ENCODE measurements at places on chromosomes 3 and 15.

DNA sequence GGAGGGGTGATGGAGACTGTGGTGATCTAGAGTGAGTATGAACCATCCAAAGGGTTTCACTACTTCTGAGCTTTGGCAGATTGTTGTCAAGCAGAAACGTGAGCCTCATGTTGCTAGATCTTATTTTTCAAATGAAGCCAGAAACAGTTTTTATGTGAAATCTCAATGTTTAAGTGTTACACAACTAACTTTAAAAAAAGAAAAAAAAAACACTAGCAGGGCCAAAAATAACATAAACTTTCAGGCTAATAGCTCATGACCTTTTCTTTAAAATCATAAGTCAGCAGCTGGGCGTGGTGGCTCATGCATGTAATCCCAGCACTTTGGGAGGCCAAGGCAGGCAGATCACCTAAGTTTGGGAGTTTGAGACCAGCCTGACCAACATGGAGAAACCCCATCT, 2.1 kb upstream of the HTR3D start:
- no peak for DNase-seq

GRCh38 chr15:82046666-82047452, 1.0 kb upstream of the MEX3B start:
- peak; percentile 92 for DNase-seq

- peak; percentile 2 for DNase-seq
These were observed 46.8 kb downstream of the ALDH1L1 start for GRCh38 chr3:126133606-126134005.

GRCh38 chr15:39118510-39118909, 462.4 kb upstream of the THBS1 start:
- no peak for DNase-seq

GRCh38 chr15:40097968-40098476, 10.7 kb downstream of the BMF start:
- no peak for DNase-seq

- DNase-seq: no peak
These were observed 28.2 kb downstream of the GYG1 start for GRCh38 chr3:149019580-149019979.

DNA sequence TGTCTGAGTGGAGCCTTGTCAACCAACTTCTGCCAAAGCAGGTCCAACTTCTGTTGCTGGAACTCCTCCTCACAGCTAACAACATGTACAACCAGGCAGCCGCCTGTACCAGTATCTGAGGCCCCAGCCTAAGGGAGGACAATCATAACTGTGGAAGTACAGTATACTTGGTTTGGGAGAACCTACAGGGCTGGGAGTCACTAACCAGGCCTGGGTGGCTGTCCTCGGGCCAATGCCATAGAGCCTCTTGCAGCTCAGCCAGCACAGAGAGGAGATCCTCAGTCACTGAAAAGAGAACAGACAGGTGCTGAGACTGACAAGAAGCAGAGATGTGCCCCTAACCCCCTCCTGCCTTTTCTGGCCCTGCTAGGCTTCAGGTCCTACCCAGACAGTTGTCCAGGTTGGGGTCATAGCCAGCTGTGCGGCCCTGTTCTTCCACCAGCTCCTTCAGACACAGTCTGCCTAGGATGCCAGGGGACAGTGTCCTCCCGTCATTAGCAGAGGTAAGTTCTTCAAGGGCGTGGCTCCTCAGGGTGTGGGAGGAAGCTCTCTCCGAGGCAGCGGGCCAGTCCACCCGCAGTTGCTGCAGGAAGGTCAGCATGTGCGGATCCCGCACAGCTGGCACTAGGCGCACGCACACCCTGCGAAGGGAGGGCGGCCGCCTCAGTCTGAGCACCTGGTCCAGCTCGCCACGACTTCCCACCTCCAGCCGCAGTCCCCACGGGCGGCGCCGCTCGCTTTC, 980 bp downstream of the DALRD3 start:
- no peak for DNase-seq

DNA sequence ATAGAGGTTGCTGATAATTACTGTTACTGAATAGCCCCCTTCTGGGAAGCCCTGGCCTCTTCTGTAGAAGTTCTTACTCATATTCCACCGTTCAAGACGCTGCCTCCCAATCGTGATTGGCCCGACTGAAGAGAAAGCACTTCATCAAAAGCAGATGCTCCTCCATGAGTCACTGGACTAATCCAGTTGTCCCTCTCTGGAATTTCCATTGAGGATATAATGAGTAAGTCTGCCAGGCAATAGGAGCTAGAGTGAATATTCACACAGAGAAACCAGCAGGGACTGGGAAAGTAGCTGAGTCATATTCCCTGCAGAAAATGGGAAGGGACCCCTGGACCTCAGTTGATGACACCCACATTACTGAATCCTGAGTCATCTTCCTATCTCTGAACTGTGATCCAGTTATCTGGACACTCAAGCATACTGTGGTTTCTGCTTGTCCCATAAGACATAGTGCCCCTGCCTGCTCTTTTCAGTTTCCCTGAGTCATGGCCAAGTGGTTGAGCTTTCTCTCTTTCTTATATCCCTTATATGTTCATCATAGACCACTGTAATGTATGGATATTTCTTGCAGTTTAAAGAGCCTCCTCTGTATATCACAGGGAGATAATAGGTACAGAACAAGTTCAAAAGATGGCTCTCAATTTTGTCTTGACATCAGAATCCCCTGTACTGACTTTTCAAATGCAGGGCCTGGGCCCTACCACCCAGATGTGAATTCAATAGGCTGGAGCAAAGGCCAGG, 151.2 kb upstream of the CDIN1 start:
- peak; percentile 65 for DNase-seq

DNA sequence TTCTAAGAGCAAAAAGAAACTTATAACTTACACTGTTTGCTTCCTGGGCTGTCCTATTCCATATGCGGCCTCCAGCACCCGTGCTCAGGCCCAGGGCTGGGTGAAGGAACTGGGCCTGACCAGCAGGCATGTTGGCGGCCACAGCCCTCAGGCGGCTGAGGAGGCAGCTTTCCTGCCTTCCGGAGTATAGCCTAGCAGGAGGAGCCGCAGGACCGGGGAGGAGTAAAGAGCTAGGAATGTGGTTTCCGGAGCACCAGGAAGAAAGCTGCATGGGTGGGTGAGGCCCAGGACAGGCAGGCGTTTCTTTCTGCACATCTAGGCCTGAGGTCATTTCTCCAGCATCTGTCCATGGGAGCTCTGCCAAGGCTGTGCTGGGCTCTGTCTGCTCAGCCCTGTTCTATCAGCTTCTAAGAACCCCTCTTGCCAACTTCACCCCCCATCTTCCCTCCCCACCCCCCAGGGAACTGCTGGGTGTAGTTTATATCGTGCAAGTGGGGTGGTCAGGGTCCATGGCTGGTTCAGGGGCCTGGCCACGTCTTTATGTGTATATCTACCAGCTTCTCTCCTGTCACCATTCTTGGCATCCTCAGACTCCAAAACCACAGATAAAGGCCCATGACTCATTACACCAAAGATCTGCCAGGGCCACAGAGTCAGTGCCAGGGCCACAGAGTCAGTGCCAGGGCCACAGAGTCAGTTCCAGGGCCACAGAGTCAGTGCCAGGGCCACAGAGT, 7.8 kb upstream of the KIF7 start:
- peak; percentile 73 for DNase-seq

GRCh38 chr3:190716211-190716610, 146.3 kb downstream of the GMNC start:
- no peak for DNase-seq

DNA sequence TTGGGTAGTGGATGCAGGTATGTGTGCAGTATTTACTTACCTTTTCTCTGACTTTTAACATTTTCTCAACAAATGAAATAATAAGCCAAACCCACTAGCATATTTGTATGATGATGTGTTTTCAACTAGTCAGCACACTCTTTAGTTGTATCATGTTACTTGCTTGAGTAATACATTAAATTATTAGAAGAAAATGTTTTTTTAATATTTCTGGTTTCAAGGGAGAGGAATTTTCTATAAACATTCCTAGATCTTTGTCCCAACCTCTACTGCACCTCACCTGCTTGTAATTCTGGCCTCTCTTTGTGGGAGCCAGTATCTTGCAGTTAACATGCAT, 161.8 kb upstream of the CBLB start:
- DNase-seq: no peak

GRCh38 chr15:47586653-47587224, 130.6 kb upstream of the SEMA6D start:
- peak; percentile 62 for DNase-seq

GRCh38 chr3:127961963-127962362, 46.9 kb downstream of the KBTBD12 start:
- peak; percentile 71 for DNase-seq

GRCh38 chr3:40079847-40080240, 229.7 kb upstream of the EIF1B start:
- no peak for DNase-seq

- DNase-seq: no peak
These were observed 588.8 kb downstream of the MAGI1 start for GRCh38 chr3:65449841-65450428.

GRCh38 chr15:44102675-44103254, 92.3 kb downstream of the FRMD5 start:
- peak; percentile 72 for DNase-seq

GRCh38 chr15:74196175-74196574, 6.4 kb downstream of the STRA6 start:
- DNase-seq: peak; percentile 99

DNA sequence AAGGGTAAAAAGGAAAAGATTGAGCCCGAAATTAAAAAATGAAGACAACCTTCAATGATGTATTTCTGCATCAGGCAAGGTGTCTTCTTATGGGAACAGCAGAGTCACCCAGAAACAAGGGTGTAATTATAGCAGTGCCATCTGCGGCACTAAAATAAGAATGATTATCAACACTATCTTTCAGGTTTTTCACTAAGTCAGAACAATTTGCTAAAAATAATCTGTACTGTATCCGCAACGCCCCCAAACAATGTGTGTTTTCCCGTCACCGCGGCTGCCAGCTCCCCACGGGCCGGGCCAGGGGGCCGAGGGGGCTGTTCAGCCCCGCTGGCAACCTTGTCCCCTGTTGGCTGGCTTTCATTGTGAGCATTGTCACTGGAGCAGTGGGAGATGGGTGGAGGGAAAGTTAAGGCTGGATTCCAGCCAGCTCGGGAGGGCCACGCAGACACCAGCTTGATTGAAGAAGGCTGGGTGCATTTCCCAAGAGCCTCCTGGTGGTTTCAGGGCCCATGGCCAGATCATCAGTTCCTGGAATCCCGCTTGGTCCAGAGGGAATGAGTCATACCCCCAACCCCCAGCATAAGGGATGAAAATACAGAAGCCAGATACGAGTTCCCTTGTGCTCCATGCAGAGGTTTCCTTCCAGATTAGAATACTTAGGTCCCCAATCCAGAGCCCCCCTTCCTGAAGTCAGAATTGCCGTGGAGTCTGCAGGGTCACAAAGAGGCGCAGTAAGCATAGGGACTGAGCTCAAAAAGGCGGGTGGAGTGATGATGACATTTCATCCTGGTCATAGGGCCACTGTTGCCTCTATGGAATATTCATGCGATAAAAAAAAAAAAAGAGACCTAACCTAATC, 90.2 kb upstream of the KLF13 start:
- DNase-seq: peak; percentile 90

DNA sequence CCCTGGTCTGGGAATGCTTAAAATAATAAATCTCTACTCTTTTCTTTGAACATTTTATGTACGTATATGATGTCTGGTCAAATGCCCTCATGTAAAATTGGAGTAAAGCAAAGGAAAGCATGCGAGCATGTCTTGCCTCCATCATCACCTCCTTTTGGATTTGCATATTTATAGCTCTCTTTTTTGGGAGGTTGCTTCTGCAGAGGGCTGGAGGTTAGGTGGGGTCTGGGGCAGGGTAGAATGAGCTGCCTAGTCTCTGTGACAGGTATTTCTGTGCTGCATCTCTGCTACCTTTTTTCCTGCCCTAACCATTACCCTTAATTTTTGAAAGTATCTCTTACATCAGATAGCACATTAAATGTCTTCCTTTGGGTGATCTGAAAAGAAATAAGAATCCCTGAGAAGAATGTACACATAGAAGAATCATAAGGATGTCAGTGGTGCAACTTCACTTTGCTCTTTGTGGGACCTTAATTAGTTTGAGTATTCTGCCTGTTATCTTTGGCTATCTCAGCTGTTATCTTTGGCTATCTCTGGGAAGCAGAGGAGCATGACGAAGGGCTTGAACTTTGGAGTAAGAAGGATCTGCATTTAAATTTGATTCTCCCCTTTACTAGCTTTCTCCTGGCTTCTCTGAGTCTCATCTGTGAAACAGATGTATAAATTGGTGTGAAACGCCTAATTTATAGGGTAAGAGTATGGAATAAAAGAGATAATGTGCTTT, 40.2 kb downstream of the PPM1L start:
- no peak for DNase-seq

DNA sequence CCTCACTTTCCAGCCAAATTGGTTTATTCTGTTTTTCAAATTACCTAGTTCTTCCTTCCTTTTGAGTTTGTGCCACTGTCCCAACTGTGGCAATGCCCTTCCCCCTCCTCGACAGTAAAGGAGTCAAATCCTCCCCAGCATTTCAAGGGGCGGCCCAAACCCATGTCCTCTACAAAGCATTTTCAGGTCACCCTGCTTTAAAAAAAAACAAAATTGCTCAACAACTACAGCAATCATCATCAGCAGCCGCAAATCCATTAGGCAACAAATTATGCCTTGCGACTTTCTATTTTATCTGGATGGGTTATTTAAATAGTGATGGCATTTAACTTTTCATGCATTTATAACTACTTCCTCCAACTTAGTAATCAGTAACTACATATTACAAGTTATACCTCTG, 32.7 kb downstream of the PLD1 start:
- no peak for DNase-seq

DNA sequence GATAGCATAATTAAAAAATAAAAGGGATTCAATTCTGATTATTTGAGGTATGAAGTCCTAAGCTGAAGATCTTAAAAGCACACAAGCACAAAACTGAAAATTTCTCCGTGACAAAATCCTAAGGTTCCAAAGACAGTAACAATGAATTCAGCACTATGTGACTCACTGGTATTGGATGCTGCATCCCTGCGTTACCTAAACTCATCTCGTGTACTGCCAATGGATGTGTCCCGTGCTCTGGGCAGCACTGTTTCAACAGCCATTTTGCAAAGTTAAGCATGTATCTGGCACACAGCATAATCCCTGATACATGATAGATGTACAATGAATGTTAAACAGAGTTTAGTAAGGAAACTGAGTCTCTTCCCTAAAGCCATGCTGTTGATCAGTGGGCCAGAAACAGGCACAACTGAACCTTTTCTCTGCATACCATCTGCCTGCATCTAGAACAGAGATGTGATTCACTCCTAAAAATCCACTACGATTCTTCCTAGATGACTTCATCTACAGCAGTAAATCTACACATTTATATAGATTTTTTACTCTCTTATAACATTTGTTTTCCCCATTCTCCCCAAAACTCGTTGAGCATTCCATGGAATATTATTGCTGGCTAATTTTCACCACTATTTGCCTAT, 14.3 kb downstream of the SUCLG2 start:
- DNase-seq: no peak

- no peak for DNase-seq
These were observed 10.6 kb upstream of the RBM5 start for GRCh38 chr3:50078091-50078490.

DNA sequence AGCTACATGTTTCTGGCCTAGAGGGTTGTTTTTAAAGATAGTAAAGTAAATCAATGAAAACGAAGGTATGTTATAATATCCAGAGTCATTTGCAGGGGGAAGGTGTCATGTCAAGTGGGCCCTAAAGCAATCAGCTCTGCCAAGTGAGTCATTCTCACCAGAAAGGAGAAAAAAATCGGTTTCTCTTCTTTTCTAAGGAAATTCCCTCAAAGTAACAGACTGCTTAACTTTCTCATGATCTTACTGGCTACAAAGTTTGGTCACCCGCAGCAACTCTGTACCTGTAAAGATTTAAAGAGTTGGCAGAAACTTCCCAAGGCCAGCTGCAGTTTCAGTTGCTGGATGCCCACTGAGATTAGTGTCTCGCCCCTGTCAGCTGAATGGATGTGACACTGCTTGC, 5.5 kb upstream of the FSIP1 start:
- no peak for DNase-seq

GRCh38 chr3:62209101-62209500, 164.2 kb downstream of the FEZF2 start:
- DNase-seq: no peak

All from SJCRH30 (cell line).